ENCODE measurements at places on chromosomes 16 and 17.

- DNase-seq, result no peak
Measured at GRCh38 chr17:66720027-66720426, 114.9 kb upstream of the CACNG5 start.

DNA sequence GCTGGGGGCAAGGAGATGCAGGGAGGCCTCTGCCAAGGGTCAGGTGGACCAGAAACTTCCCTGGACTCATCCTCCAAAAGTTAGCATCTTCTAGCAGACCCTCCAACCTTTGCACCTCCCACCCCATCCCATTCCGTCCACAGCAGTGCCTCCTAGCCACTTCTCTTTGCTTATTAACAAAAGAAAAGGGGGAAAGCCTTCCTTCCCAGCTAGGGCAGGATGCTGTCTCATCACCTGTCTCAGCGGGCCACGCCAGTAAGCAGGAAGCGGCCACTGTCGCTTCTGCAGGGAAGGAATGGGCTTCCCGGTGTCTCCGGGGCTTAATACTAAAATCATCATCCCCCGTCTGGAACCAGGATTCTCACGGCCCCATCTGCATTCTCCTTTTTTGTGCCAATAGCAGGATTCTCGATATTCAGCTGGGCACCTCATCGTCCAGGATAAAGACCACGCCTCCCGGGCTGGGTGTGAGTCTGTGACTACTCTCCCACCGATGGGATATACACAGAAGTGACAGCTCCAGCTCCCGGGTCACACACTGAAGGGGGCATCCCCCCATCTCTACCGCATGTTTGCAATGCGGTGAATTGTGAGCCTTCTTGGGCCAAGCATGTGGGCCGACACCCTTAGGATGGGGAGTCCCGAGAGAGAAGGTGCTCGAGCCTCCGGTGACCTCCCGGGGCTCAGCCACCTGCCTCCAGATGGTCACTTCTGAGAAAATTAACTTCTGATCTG lies 15.5 kb upstream of the RBFOX3 start:
- no peak for DNase-seq

DNA sequence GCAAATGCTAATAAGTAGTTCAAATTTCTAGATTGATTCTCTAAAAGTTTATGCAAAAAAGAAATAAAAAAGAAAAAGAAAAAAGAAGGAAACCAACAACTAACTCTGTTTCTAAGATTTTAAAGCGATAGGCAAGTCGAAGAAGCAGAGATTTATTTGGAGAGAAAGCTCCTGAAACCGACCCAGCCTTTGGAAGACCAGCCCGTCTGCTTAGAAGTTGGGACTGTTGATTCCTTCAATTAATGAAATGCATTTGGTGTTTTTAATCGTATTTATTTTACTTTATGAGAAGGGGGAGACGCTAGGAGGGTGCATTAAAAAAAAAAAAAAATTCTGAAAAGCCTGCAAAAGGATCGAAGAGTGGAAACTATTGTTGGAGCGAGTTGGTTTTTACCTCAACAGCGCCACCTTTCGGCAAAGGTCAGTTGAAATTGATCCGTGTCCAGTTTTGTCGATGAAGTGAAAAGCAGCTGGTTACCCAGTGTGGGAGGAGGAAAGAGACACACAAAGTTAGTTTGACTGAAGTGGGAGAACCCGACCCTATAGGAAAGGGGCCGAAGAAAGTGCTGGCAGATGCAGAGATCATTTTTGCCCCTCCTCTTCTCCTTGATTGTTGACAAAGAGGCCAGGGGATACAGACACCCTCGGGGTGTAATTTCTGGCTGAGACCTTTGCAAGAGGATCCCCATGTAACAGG lies 1.5 kb upstream of the MAF start:
- DNase-seq, result no peak

- no peak for DNase-seq
Measured at GRCh38 chr16:82400046-82400445, 226.7 kb upstream of the CDH13 start.

GRCh38 chr17:75048249-75048878 lies 1.3 kb downstream of the KCTD2 start:
- peak; percentile 4 for DNase-seq

GRCh38 chr17:35372846-35373533 lies 431 bp downstream of the SLFN11 start:
- DNase-seq, result peak; percentile 7
